HS-5 (cell line): ENCODE measurements at places on chromosomes 1 and 21.

- no peak for DNase-seq
These were observed 62.4 kb upstream of the POU2F1 start for GRCh38 chr1:167158111-167158812.

DNA sequence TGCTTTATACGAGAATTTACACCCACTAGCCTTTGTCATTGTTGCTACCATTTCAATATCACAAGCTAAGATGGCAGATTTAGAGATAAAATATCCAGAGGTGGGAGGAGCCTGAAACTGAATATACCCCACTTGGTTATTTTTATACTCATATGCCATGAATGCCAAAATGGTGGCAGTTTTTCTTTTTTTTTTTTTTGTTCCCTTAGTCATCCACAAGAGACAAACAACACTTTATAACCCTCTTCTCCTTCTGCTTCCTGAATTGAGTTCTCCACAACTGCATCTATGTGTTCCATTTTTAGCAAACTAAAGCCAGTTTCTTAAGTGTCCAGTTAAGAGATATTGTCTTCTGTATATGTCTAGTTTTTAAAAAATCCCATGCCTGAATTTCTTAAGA, 558.4 kb downstream of the LMO4 start:
- DNase-seq: no peak

DNA sequence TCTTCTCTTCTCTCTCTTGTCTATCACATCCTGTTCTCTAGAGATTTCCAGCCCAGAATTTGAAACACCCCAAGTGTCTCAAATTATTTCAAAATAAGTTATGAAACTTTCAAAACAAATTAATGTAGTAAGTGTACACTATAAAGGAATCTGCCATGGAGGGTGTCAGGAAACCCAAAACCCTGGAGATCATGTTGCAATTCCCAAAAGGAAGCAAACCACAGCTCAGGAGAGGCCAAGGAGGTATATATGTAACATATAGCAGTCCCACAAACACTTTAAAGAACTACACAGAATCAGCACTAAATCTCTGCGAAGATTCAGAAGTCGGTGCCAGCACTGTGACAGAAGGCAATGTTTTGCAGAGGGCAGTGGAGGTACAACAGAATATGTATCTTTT, 26.6 kb downstream of the PTPN14 start:
- DNase-seq: no peak

GRCh38 chr1:171251042-171251951, 3.0 kb downstream of the FMO1 start:
- no peak for DNase-seq

GRCh38 chr1:184036517-184036949, 995 bp downstream of the COLGALT2 start:
- no peak for DNase-seq

- no peak for DNase-seq
These were observed 58.6 kb upstream of the ATP1A1 start for GRCh38 chr1:116314305-116314919.

- no peak for DNase-seq
These were observed 150.8 kb upstream of the ETV3 start for GRCh38 chr1:157288996-157289395.

GRCh38 chr1:53023546-53023945, 38.5 kb upstream of the PODN start:
- DNase-seq: no peak

- DNase-seq: no peak
These were observed 170.2 kb upstream of the NFIA start for GRCh38 chr1:60911966-60912697.

GRCh38 chr1:16256478-16256877, 19.5 kb upstream of the CPLANE2 start:
- no peak for DNase-seq

DNA sequence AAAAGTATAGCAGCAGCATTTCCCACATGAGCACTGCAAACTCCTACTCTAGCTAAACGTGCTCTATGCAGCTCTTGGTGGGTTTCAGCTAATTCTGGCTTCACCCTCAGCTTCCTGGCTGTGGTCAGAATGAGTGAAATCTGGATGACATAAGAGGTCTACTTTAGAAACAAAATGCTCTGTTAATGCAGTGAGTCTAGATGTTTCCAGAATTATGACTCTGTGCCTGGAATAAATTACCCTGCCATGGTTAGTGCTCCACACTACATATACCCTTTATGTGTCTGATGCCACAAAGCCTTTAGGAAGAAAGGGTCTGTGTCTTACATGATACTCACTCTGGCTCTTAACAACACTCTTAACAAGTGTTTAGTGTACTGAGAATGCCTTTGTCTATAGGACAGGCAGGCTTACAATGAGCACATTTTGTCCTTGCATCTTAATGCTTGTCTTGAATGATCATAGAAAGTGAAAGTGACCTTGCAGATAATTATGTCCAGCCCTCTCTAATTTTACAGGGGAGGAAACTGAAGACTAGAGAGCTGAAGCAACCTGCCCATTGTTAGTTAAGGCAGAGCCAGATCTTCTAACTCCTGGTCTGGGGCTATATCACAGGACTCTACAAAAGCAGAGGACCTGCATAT, 9.2 kb downstream of the S100A10 start:
- no peak for DNase-seq

DNA sequence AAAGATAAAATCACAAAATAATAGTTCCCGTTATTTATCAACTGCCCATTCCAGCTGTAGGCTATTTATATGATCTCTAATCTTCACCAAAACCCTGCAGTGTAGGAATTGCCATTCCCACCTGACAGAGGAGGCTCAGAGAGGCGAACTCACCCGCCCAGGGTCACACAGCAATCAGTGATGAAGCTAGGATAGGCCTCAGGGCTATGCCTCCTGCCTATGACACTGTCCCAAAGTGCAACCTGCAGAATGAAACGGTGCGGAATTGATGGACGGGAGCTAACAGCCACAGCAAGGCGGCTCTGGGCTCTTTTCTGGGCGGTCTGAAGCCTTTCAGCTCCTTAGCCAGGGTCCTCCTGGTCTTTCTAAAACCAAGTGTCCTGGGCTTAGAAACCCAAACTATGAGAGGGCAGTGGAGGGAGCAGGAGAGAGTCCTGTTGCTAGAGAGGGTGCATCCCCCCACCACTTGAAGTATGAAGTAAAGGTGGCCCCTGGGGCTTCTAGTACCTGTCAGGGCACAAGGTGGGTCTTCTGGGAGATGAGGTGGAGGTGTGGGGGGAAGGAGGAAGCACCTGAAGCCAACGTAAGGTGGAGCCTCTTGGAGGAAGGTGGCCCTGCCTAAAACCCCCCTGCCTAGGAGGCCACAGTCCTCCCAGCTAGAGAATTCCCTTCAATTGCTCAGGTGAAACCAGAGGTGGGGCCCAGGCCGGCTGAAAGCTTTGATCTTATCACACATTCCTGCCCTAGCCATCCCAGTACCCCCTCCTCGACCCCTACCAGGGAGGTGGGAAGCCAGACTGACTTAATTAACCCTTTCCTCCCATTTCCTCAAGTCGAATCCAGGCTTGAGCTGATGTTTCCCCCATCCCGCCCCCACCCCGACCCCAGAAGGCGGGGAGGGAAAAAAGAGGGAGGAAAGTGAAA, 14.8 kb downstream of the HSPG2 start:
- DNase-seq: no peak

GRCh38 chr21:34924771-34925419, 124.2 kb downstream of the RUNX1 start:
- DNase-seq: no peak

GRCh38 chr21:36542312-36543101, 62.6 kb upstream of the CLDN14 start:
- no peak for DNase-seq

DNA sequence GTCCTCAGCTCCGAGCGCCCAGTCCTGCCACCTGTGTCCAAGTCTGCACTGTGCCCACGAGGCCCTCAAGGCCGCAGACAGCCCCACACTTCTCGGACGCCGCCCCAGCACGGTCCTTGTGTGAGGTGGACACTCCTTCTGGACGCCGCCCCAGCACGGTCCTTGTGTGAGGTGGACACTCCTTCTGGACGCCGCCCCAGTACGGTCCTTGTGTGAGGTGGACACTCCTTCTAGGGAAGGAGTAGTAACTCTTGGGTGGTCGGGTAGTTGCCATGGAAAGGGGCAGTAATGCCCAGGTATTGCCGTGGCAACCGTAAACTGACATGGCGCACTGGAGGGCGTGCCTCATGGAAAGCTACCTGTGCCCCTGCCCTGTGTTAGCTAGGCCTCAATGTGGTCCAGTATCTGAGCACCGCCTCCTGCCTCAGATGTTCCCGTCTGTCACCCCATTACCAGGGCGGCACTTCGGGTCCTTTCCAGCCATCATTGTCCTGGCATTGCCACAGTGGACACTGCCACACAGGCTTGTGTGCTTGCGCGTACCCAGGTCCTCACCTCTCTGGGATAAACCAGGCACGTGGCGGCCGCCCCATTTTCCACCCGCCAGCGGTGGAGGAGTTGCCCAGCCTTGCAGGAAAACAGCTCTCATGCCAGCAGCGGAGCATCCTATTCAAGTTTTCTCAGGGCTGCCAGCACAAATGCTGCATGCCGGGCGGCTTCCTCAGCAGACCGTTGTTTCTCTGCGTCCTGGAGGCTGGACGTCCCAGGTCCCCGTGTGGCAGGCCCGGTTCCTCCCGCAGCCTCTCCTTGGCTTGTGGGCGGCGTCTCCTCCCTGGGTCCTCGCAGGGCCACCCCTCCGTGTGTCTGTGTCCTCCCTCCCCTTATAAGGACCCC, 40.8 kb upstream of the POFUT2 start:
- DNase-seq: no peak

- no peak for DNase-seq
These were observed 184.9 kb downstream of the ZC3H11B start for GRCh38 chr1:219427989-219428388.

DNA sequence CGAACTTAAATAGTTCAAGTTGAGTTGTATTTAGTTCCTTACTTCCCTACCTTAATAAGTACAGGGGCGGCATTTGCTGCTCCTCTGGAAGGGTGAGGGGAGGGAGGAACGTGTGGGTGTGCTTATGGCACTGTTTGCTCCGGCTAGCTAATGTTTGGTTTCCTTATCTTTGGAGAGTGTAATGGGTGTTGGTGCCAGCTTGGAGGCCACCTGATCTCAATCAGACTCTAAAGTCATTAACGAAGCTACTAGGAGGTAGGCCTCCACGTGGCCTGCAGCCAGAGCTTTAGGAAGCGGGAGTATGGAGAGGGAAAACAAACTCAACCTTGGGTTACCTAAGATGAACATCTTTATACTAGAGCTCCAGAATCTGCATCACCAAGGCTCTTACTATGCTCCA, 43.0 kb upstream of the RAP1A start:
- no peak for DNase-seq
